ENCODE measurements at places on chromosomes 11 and 22.

- H3K27ac ChIP-seq = no peak overlapping the region
- peaks cover 3% of the 10 kb centered on the region for H3K36me3 ChIP-seq
- no peaks in the 10 kb centered on the region for H3K27me3 ChIP-seq
- DNase-seq = peak; percentile 50
Measured at GRCh38 chr11:36478700-36479329, 31.3 kb downstream of the TRAF6 start.

GRCh38 chr22:47780281-47780875, 1017.9 kb downstream of the TBC1D22A start:
- H3K27ac ChIP-seq = no peak overlapping the region
- no peaks in the 10 kb centered on the region for H3K4me1 ChIP-seq
- H3K4me3 ChIP-seq = no peak overlapping the region
- H3K27me3 ChIP-seq = no peaks in the 10 kb centered on the region
- H3K36me3 ChIP-seq = no peaks in the 10 kb centered on the region

GRCh38 chr11:10017911-10018310, 276.1 kb downstream of the SBF2 start:
- peaks cover 6% of the 10 kb centered on the region for H3K4me1 ChIP-seq
- DNase-seq = no peak
- no peaks in the 10 kb centered on the region for H3K27me3 ChIP-seq
- H3K27ac ChIP-seq = no peak overlapping the region

DNA sequence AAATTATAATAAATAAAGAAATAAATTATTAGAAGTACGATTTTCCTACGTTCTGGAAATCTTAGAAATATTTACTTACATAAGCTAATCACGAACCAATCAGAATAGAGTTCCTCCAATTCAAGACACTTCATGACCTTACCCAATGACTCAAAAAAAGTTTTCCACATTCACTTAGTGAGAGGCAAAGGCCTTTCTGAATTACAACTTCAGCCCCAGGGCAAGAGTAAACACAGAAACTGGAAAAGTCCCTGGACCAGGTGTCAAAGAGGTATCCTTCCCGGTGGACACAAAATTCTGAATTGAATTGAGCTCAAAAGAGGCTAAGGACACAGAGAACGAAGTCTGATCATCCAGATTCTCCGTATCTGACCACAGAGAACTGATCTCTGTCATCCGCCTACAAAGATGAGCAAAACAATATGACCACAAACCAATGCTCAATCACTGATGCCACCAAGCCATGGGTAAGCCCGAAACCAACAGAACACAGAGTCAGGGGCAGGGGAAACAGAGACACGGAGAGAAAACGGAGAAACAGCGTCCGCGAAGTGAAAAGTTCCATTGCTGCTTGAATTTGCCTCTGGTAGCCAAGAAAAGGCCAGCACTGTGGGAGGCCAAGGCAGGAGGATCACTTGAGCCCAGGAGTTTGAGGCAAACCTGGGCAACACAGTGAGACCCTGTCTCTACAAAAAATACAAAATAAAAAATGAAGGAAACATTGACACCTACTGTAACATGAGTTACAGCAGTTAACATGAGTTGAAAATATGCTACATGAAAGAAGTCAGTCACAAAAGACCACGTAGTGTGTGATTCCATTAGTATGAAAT, 6.8 kb downstream of the BID start:
- H3K36me3 ChIP-seq = peaks cover 2% of the 10 kb centered on the region
- H3K4me1 ChIP-seq = peaks cover 4% of the 10 kb centered on the region
- DNase-seq = no peak
- no peaks in the 10 kb centered on the region for H3K27me3 ChIP-seq

GRCh38 chr22:20268279-20269012, at the start of gene RTN4R:
RTN4R (minus strand) TSS chr22:20268318; CDS start chr22:20268092, 226 bp downstream.
- H3K4me3 ChIP-seq = peak within 1 kb of the TSS; percentile 40
- peaks cover 4% of the 10 kb centered on the region for H3K27me3 ChIP-seq
- peak; percentile 67 for DNase-seq
- peaks cover 19% of the 10 kb centered on the region for H3K4me1 ChIP-seq
- H3K27ac ChIP-seq = peak within 1 kb of the TSS; percentile 42

- no peak overlapping the region for H3K4me3 ChIP-seq
- no peak for DNase-seq
- no peaks in the 10 kb centered on the region for H3K27me3 ChIP-seq
Measured at GRCh38 chr11:47124675-47125074, 52.0 kb downstream of the ARFGAP2 start.

Data from large intestine (tissue), 12 donors.